ENCODE measurements at places on chromosomes 4 and X. TPM values are rescaled to one million over a fixed set of nuclear protein-coding genes. Genes with fewer than 3 reads are reported as not detected.

DNA sequence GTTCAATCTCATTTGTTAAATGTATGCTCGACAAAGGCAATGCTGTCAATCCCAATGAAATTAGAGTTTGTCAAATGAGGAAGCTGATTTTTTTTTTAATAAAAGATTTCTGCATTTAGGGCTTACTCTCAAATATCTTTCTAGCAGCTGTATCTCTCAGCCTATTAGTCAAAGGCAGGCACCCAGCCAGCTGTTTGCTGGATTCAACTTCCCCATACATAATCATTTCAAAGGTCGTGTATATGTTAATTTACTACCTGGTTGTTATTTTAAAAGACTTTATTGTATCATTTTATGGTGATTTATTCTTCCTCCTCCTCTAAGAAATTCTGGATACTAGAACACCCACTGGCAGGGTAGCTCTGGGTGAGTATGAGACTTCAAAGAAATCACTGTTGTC is 27.1 kb downstream of the RAI2 start:
- no peak overlapping the region for H3K4me3 ChIP-seq
- DNase-seq = no peak
- H3K36me3 ChIP-seq = no peaks in the 10 kb centered on the region
- no peaks in the 10 kb centered on the region for H3K4me1 ChIP-seq
- H3K27me3 ChIP-seq = no peaks in the 10 kb centered on the region
- H3K27ac ChIP-seq = no peak overlapping the region

DNA sequence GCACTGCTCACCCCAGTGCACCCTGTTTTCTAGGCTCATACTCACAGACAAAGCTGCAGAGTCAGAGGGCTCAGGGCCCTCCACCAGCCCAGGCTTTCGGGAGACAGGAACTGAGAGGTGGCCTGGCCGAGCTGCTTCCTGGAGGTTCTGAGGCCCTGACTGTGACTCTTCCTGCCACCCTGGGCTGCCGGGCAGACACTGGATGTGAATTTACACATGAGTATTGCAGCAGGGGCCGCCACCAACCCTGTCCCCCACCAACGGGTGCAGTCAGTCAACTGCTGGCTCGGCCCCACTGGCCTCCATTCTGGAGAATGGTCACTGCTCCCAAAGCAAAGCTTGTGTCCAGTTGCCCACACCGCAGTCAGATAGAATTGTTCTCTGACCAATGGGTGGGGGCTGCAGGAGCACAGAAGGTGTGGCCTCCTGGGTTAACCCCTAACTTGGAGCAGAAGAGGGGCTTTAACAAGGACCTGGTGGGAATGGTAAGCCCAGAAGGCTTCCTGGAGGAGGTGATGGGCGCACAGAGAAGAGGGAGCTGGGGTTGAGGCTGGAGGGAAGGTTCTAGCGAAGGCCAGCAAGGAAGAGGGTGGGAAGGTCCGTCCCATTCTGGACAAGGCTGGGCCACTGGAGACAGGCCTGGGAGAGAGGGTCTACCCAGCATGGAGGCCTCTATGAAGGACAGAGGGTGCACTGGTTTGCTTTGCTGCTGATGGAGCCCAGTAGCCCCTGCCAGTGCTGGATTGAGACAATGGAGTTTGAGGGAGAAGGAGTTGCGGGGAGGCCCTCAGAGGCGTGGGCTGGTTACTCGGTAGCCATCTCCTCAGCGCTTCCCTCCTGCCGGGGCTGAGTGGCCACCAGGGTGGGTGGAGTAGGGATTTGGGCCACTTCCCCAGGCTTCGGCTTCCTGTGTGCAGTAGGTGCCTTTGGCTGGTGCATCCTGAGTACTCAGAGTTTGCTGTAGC is 135.3 kb downstream of the CPZ start:
- no peak overlapping the region for H3K27ac ChIP-seq
- H3K27me3 ChIP-seq = peaks cover 10% of the 10 kb centered on the region
- DNase-seq = peak; percentile 59
- no peak overlapping the region for H3K4me3 ChIP-seq
- H3K36me3 ChIP-seq = no peaks in the 10 kb centered on the region

DNA sequence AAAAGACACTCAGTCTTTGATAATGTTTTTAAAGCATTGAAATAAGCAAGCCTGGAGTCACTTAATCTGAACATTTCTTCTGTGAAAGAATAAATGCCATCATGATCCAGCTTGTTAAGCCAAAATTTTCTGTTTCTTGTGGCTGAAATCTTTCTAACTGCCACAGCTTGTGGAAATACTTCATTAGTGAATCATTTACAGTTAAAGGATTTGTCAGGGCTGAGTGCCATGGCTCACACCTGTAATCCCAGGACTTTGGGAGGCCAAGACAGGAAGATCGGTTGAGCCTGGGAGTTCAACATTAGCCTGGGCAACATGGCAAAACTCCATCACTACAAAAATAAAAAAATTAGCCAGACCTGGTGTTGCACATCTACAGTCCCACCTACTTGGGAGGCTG is 93.3 kb upstream of the PDE5A start:
- peaks cover 7% of the 10 kb centered on the region for H3K4me1 ChIP-seq
- H3K27ac ChIP-seq = no peak overlapping the region
- H3K27me3 ChIP-seq = no peaks in the 10 kb centered on the region

DNA sequence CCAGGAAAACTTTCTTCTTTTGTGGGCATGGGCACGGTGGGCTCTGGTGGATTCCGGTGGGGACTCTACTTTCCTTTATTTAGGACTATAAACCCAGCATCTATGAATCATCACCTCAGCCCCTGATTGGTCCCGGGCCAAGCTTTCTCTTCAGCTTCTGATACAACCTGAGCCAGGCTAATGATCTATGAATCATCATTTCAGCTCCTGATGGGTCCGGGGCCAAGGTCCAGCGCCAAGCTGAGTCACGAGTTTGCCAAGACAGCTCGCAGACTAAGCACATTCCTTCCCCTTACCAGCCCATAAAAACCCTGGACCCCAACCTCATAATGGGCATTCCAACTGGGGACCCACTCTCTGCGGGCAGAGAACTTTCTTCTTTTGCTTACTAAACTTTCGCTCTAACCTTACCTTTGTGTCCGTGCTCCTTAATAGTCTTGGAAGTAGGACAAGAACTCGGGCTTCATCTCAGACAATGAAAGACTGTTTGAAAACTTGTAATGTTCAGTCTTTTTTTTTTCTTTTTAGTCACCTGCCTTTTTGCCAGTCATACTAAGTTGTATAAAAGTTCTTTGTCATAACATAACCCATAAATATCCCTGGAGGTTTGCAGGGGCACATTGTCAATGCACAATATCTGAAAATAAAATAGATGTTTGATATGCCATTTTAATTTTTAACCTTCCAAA is 904.9 kb upstream of the EPHA5 start:
- no peak for DNase-seq
- no peak overlapping the region for H3K4me3 ChIP-seq
- no peak overlapping the region for H3K27ac ChIP-seq
- no peaks in the 10 kb centered on the region for H3K36me3 ChIP-seq

GRCh38 chr4:125420526-125420925 is 105.8 kb downstream of the FAT4 start:
- H3K27ac ChIP-seq = no peak overlapping the region
- H3K27me3 ChIP-seq = no peaks in the 10 kb centered on the region
- no peaks in the 10 kb centered on the region for H3K4me1 ChIP-seq
- peaks cover 3% of the 10 kb centered on the region for H3K36me3 ChIP-seq
- no peak overlapping the region for H3K4me3 ChIP-seq

DNA sequence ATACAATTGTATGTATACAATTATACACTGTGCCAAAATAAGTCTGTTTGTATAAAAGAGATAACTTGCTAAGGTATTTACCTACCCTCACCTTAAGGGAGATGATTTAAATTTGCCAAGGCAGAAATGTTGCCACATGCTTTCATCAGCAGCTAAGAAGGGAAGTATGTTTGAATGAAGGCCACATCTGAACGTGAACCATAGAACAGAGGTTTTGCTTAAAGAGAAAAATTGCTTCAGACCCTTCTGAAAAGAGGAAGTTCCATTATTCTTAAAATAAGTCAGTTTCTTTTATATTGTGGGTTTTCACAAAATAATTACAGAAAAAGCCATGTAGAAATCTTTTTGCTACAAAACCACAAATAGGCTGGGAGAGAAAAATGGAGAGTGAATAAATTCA is 621.5 kb upstream of the HTR2C start:
- H3K27me3 ChIP-seq = no peaks in the 10 kb centered on the region
- no peak overlapping the region for H3K4me3 ChIP-seq
- H3K4me1 ChIP-seq = no peaks in the 10 kb centered on the region

DNA sequence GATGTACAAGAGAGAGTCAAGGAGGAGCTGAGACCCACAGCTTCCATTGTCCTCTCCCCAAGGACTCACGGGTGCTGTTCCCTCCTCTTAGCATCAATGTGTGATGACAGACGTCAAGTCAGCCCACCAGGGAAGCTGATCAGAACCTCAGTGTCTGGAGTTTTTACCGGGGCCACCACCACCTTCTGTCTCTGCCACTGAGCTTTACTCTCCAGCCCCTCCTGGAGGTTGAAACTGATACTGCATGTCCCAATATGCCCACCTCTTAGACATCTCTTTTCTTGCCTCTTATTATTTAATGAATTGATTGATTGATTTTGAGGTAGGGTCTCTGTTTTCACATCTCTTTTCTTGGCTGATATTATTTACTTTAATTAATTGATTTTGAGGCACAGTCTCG is 10.3 kb upstream of the AKAP17A start:
- H3K27me3 ChIP-seq = no peaks in the 10 kb centered on the region
- DNase-seq = peak; percentile 28
- no peak overlapping the region for H3K4me3 ChIP-seq
- no peaks in the 10 kb centered on the region for H3K4me1 ChIP-seq

GRCh38 chrX:139086246-139086645 is 374.7 kb upstream of the FGF13 start:
- H3K36me3 ChIP-seq = no peaks in the 10 kb centered on the region
- H3K4me1 ChIP-seq = no peaks in the 10 kb centered on the region
- no peak overlapping the region for H3K27ac ChIP-seq
- DNase-seq = no peak
- no peaks in the 10 kb centered on the region for H3K27me3 ChIP-seq

- H3K4me1 ChIP-seq = peaks cover 40% of the 10 kb centered on the region
- H3K4me3 ChIP-seq = no peak overlapping the region
These were observed 60.0 kb downstream of the GAB1 start for GRCh38 chr4:143396695-143397094.

DNA sequence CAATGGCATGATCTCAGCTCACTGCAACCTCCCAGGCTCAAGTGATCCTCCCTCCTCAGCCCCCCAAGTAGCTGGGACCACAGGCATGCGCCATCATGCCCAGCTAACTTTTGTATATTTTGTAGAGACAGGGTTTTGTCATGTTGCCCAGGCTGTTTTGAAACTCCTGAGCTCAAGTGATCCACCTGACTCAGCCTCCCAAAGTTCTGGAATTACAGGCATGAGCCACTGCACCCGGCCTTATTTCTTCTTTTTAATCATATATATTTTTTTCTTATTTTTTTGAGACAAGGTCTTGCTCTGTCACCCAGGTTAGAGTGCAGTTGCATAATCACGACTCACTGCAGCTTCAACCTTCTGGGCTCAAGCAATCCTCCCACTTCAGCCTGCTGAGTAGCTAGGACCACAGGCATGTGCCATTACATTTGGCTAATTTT is 184.0 kb downstream of the TSPAN5 start:
- no peak for DNase-seq
- H3K36me3 ChIP-seq = no peaks in the 10 kb centered on the region
- H3K4me1 ChIP-seq = no peaks in the 10 kb centered on the region
- no peak overlapping the region for H3K4me3 ChIP-seq

GRCh38 chr4:152115794-152116193 is 355.0 kb upstream of the GATB start:
- no peak overlapping the region for H3K27ac ChIP-seq
- H3K27me3 ChIP-seq = no peaks in the 10 kb centered on the region
- no peaks in the 10 kb centered on the region for H3K36me3 ChIP-seq
- no peak overlapping the region for H3K4me3 ChIP-seq
- peaks cover 6% of the 10 kb centered on the region for H3K4me1 ChIP-seq
- no peak for DNase-seq

- H3K4me3 ChIP-seq = no peak overlapping the region
- H3K27ac ChIP-seq = no peak overlapping the region
- no peak for DNase-seq
- H3K36me3 ChIP-seq = no peaks in the 10 kb centered on the region
- no peaks in the 10 kb centered on the region for H3K27me3 ChIP-seq
These were observed 8.4 kb upstream of the TBL1X start for GRCh38 chrX:9456250-9457074.

FAM184B gene
- total RNA-seq = 0.17 TPM

CABS1 gene
- total RNA-seq = not detected

LETM1 gene
- 39.5 TPM for total RNA-seq

CACNA1F gene
- 1.4 TPM for total RNA-seq

AFAP1 gene
- 28.7 TPM for total RNA-seq

PLP1 gene
- total RNA-seq = not detected
